ENCODE measurements at places on chromosomes 5 and 9. TPM values are rescaled to one million over a fixed set of nuclear protein-coding genes. Genes with fewer than 3 reads are reported as not detected.
A peak's percentile ranks its signal among the peaks of the same experiment; 100 is the strongest.

PCDHB5 gene
- polyA plus RNA-seq, result 57.4 TPM

- DNase-seq, result no peak
These were observed 6.1 kb downstream of the PRRX2 start for GRCh38 chr9:129671519-129671918.

- DNase-seq, result no peak
These were observed 12.4 kb downstream of the CEMIP2 start for GRCh38 chr9:71755869-71756268.

ATP10B gene
- 4.2 TPM for polyA plus RNA-seq

DNA sequence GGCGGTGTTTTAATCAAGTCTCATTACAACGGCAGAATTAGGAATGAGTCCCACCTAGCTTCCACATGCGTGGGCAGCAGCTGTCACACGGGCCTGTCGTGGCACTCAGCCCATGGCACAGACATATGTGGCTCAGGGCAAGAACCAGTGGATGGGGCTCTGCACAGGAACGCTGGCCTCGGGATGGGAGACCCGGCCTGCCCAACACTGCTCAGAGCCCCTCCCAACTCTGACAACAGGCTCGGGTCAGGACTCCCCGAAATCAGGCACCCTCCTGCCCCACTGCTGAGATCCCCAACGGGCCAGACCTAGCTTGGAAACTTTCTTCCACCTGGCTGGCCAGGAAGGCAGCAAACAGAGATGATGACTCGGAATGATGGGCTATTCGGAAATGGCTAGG, 4.9 kb upstream of the SURF6 start:
- DNase-seq, result no peak

DNA sequence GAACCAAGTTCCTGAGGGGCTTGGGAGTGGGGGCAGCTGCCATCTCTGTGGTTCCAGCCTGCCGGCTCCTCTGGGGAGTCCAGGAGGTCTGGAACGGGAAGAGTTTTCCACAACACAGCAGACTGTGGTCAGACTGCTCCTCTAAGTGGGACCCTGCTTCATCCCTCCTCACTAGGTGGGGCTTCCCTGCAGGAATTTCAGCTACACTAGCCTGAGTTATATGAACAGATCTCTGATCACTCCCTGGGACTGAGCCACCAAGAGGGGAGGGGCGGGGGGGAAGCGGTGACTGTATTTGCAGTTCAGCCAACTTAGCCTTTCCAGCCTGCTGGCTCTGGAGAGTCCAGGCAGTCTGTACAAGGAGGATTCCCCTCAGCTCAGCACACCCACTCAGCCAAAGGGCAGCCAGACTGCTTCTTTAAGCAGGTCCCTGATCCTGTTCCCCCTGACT, 19.4 kb downstream of the DTWD2 start:
- DNase-seq, result no peak

- no peak for DNase-seq
These were observed 121.6 kb upstream of the LIFR start for GRCh38 chr5:38678076-38678475.

DNA sequence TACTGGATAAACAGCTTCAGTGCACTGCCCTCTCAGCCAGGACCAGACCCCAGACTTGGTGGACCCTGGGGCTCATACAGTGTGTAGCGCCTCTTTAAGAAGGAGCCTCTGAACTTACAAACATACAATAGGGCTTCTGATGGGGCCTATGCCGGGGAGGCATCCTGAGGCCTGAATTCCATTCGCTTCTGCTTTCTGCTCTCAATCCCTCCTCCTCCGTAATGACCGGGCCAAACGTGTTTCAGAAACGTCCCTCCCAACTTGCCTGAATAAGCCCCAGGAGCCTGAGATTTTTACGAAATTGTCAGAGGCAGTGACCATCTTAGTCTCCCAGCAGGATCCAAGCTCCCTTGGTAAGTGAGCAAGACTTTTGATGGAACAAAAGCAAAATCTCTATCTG, 128.1 kb upstream of the BOD1 start:
- no peak for DNase-seq

DNA sequence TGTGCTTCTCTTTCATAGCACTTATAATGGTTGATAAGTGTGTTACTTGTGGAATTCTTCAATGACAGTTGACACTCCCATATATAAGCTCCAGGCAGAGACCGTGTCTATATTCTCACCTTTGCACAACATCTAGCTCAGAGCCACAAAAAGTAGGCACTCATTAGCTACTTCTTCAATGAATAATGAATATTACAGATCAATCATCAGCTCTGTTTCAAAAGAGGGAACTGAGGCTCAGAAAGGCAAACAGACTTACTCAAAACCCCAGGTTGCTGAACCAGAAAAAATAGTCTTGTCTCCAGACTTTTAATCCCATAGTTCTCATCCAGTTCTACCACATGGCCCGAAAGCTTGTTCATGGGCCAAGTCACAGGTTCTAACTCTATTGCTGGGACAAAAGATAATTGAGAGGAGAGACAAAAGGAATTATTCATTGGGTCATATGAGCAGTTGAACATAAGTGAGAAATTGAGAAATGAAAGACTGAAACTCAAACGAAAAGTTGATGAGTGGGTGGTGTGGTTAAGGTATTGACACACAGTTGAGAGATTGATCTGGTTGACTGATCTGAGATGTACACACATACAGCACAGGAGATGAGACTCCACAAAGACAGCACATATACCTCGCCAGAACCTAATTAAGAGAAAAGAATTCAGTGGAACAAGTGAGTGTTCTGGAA, 381.6 kb downstream of the EFNA5 start:
- no peak for DNase-seq

LCN12 gene
- polyA plus RNA-seq, result 1.8 TPM

SPINK6 gene
- polyA plus RNA-seq, result not detected

TXNDC8 gene
- not detected for polyA plus RNA-seq

- no peak for DNase-seq
These were observed 19.1 kb upstream of the ZFAND5 start for GRCh38 chr9:72383978-72384709.

DNA sequence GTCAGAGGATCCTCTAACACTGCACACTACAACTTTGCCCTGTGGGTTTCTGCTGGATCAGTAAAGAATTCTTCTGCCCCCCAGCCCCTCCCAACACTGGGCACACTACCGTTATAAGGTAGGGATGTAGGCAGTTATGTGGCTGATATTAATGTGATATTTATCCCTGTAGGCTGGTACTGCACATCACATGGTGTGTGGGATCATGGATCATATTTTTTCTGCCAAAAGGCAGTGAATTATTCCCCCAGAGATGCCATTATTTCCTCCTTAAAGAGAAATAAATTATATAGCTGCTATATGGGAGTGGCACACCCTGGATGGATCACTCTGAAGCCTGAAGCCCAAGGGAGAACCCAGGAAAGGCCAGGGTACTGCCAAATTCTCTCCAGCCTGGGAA, 69.5 kb downstream of the SV2C start:
- no peak for DNase-seq

GGTA1 gene
- 6.2 TPM for polyA plus RNA-seq

PSD2 gene
- 23.1 TPM for polyA plus RNA-seq

- DNase-seq, result no peak
These were observed 109.6 kb downstream of the TRIM32 start for GRCh38 chr9:116796669-116797068.

- peak; percentile 52 for DNase-seq
These were observed at the start of gene PCDHB3 for GRCh38 chr5:141100243-141100805. Gene PCDHB3, plus strand, starts transcription at chr5:141100473. Its CDS starts 177 bp downstream, at chr5:141100650.

SPOCK1 gene
- polyA plus RNA-seq, result 134 TPM

TMEM232 gene
- polyA plus RNA-seq, result 1.6 TPM

MAT2B gene
- polyA plus RNA-seq, result 25.7 TPM

GRCh38 chr5:155689406-155689805, 637.6 kb upstream of the SGCD start:
- peak; percentile 24 for DNase-seq

IFNA21 gene
- not detected for polyA plus RNA-seq

PTPRD gene
- polyA plus RNA-seq, result 15.2 TPM

DNA sequence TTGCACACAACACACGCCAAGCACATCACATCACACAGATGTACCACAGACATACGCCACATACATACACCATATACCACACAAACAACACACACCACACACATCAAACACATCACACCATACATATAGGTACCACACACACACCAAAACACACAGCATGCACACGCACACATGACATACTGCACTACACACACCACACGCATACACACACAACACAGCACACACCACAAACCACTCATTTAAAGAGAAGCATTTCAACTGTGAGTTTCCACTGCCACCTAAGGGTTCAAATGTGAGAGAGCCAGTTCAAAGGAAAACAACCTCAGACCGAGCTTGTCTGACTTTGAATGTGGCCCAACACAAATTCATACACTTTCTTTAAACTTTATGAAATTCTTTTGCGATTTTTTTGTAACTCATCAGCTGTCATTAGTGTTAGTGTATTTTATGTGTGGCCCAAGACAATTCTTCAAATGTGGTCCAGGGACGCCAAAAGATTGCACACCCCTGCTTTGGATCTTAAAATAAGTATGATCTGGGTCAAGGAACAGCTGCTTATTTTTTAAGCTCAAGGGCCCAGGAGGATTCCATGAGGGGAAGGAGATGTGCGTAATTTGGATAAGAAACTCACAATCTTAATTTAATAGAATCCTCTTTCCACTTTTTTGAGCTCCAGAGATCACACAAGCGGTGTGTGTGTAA, 494.6 kb downstream of the GADD45G start:
- DNase-seq, result peak; percentile 70

TAS2R1 gene
- polyA plus RNA-seq, result not detected

GRCh38 chr5:73565969-73566547, 515 bp downstream of the UTP15 start:
- DNase-seq, result no peak

DNA sequence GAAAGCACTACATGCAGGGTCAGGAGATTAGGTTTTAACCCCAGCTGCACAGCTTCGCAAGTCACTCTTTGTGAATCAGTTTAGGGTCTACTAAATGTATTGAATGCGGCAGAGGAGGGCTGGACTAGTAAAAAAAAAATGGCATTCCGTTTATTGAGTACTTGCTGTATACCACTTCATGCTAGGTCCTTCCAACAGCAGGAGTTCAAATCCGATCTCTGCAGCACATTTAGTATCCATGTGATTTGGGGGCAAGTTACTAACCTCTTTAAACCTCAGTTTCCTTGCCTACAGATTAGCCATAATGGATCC, 204.4 kb downstream of the SNCAIP start:
- no peak for DNase-seq

- no peak for DNase-seq
These were observed 543.2 kb upstream of the CDH6 start for GRCh38 chr5:30650311-30650710.
